Progenitor cell of endocrine pancreas (in vitro differentiated cells): ENCODE measurements at places on chromosomes 6 and 20. TPM values are rescaled to one million over a fixed set of nuclear protein-coding genes. Genes with fewer than 3 reads are reported as not detected.

DNA sequence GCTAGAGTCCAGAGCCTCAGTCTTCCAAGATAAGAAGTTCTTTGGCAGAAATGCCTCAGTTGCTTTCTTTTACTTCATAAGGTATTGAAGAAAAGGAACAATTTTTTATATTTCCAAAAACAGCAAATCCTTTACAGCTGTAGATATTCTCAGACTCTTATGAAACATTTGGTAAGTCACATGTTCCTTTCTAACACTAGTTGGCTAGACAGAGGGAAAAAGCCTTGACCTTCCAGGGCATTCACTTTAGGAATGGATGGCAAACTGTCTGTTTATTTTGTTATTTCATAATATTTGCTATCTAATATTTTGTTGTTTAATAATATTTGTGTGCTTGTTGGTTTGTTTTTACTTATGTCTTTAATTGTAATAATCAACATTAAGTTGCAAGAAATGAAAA is 140.8 kb downstream of the PTPRK start:
- no peak for DNase-seq

The CFAP206 gene
- total RNA-seq = 1.2 and 1.5 TPM in 2 replicates

The ARFGEF2 gene
- total RNA-seq = 22.9 and 24.6 TPM in 2 replicates

The POU5F1 gene
- 0.49 and 1.6 TPM in 2 replicates for total RNA-seq

The PAK5 gene
- total RNA-seq = 9.7 and 12.2 TPM in 2 replicates

DNA sequence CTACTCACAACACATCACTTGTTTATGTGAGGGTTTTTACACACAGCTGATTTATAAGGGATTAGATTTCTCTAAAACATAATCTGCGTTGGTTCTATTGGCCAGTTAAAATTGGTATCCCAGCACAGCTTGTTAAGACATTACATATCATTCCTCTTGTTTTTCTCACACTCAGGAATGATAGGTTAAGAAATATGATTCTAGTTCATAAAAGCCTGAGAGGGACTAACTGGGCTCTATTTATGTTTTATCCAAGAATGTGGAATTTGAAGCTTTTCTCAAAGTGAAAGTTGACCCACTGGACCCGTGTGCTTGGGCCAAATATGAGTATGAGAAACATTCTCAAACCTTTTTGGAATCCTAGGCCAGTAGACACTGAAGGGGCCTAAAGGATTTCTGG is 117.3 kb downstream of the TMEM170B start:
- DNase-seq = no peak

- DNase-seq = no peak
Observed at GRCh38 chr20:57244627-57245214, 21.7 kb downstream of the BMP7 start.

- DNase-seq = no peak
Observed at GRCh38 chr6:22892452-22892851, 323.1 kb downstream of the HDGFL1 start.

The ENPP1 gene
- 2.4 and 2.7 TPM in 2 replicates for total RNA-seq

DNA sequence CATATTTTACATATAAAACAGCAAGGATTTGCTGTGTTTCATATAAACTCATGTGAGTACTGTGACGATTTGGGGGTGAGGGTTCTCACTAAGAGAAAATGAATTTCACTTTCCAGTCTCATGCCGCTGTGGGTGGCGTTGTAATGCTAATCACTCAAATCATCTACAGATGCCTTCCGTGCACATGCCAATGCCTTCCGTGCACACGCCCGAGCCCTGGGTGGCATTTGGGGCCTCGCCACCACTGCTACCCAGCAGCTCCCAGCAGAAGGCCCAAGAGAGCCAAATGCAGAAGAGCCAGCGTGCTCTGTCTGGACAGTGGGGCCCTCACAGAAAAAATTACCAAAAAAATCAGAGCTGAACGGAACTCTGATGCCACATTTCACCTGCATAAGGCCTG is 53.7 kb downstream of the WDR27 start:
- no peak for DNase-seq

DNA sequence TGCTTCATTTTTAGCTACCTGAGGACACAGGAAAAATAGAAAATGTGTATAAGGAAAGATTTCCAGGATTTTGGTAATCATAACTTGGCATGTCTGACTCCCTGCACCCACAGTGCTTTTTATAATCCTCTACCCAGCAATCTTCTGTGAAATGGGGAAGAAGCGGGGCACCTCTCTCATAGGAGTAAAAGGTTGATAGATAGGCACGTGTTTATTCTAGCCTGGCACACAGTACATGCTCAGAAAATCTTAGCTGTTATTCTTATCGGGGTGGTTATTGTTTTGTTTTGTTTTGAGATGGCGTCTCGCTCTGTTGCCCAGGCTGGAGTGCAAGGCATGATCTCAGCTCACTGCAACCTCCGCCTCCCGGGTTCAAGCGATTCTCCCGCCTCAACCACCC is 87.7 kb upstream of the SALL4 start:
- no peak for DNase-seq

GRCh38 chr20:22921595-22922421 is 113.3 kb upstream of the SSTR4 start:
- no peak for DNase-seq

The DEK gene
- total RNA-seq = 114 and 120 TPM in 2 replicates

DNA sequence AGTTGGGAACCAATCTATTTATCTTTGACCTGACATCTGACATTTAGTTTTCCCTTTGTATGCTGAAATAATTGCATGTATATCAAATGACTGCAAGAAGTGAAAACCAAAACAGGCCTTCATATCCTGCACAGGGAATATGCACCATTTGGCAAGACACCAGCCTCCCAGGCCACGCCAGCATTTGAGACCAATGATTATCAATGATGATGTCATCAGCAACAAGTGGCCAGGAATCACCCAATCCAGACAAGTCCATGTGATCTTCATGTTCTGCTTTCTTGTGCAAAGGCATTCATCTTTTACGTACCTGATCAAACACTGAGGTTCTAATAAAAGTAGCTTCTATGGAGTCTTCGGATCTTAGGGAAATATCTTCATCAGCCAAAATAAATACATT is 107.4 kb upstream of the TENT5A start:
- no peak for DNase-seq

DNA sequence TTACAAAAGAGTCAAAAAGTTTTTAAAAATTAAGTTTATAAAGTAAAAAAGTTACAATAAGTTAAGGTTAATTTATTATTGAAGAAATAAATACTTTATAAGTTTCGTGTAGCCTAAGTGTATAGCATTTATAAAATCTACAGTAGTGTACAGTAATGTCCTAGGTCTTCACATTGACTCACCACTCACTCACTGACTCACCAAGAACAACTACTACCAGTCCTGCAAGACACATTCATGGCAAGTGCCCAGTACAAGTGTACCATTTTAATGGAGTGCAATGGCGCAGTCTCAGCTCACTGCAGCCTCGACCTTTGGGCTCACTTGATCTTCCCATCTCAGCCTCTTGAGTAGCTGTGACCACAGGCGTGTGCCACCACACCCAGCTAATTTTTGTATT is 128.2 kb downstream of the GPX5 start:
- no peak for DNase-seq

The CHRNA4 gene
- 0.43 and 0.44 TPM in 2 replicates for total RNA-seq

- no peak for DNase-seq
Observed at GRCh38 chr6:30446259-30446658, 43.0 kb upstream of the HLA-E start.

DNA sequence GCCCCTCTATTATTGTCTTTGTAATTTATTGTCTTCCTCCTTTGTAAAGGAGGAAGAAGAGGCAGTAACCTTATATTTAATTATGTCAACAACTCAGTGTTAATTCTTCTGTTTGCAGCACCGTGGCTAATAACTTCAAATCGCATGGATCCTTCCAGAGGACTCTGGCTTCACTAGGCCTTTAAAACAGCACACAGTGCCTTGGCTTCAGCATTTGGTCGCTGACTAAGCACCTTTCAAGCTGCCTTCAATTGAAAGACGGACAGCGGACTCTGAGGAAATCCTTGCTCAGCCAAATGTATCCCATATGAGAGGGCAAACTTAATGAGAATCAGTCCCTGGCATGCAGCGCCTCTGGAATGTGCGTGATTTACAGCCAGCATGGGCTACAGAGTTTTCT is 64.2 kb downstream of the SGK1 start:
- no peak for DNase-seq

DNA sequence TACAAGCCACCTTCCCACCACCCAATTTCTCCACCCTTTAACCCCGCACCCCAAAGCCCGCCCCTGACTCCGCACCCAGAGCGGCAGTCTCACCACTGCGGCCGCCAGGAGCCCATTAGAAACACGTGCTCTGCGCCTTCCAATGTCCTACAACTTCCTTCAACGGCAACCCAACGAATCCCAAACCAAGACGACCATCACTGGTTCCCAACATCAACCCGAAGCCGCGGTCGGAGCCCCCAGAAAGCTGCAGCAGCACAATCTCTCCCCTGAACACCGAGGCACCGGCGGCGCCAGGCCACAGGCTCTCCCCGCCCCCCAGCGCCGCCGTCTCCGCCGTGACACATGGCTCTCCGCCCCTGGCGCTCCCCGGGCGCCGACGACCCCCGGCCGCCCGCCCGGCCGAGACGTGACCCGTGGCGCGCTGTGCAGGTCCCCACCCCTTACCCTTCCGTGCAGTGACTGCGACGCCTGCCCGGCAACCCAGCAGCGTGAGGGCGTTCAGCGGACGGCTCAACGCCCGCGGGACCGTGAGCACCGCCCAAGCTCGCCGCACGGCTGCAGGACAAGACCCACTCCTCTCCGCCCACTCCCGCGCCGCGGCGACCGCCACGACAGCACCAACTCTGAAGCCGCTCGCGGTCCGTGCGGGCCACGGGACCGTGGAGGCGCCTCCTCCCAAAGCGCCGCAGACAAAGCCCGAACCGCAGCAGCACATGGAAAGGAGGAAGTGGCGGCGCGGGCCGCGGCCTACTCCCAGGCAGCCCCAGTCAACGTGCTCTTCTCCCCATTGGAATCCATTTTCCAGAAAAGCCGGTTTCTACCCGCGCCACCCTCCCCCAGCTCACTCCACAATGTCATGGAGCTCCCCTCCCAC is 551 bp downstream of the SYNCRIP start:
- peak; percentile 39 for DNase-seq

DNA sequence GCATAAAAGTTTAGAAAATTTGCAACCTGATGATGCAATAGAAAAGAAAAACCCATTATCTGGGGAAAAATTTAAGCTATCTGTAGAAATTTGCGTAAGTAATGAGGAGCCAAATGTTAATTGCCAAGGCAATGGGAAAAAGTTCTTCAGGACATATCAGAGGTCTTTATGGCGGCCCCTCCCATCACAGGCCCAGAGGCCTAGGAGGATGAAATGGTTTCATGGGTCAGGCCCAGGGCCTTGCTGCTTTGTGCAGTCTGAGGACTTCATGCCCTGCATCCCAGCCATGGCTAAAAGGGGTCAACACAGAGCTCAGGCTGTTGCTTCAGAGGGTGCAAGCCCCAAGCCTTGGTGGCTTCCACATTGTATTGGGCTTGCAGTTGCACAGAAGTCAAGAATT is 582.8 kb downstream of the COL12A1 start:
- no peak for DNase-seq
